ENCODE measurements at places on chromosomes 5 and 9.

DNA sequence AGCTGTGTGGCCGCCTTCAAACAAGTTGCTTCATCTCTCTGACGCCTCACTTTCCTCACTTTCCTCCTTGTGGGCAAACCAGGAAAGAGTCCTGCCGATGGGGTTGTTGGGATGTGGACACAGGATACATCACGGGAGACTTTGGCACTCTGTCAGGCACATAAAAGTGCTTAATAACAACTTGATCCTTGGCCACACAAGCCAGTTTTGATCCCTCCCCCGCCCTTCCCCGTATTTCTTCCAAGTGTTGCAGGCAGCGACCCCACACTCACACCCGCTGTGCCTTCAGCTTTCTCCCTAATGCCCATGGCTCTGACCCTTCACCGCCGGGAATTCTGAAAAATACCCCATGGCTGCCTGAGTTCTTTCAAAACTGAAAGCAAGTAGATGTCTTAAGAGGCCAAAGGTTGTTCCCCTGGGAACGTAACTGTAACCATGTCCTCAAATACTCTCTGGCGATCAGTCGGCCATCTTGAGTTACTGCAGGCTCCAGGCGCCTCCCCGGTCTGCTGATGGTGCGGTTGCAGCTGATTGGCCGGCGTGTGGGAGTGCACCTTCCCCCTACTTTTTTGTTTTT, 59.8 kb downstream of the ARHGEF37 start:
- DNase-seq, result no peak

DNA sequence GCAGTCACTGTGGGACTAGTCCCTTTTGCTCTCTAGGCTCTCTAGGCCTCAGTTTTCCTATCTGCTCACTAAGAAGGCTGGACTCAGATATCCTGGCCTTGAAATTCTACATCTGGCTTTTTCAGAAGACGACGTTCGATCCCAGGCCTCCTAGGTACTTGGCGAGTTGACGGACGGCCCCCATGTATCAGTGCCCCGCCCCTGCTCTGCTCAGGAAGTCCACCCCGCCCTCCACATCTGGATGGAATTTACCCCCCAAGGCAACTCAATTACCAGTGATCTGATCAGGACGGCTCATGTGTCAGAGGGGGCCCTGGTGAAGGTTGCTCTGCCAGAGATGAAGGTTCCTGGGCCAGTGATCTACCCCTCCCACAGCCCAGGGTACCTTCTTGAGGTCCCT, 44.1 kb upstream of the SYNPO start:
- no peak for DNase-seq

GRCh38 chr5:133924221-133924920, 44.1 kb downstream of the C5orf15 start:
- no peak for DNase-seq

DNA sequence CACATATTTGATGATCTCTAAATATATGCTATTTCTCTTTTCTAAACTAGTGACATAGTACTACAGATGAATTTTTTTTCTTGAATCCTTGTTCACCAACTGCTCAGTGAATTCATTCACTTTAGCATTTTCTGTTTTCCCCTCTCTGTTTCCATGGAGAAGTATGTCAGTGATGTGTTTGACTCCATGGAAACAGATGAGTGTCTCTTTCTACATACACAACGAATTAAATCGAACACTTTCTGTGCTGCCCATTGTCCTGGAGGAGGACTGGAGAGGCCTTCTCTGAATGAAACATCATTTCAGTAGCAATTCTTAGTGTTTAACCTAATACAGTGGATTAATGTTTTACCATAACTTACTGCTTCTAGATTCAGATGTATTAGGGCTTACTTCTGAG, 9.5 kb downstream of the INVS start:
- DNase-seq, result no peak

- no peak for DNase-seq
Observed at GRCh38 chr5:133385346-133385745, 227.0 kb downstream of the FSTL4 start.

DNA sequence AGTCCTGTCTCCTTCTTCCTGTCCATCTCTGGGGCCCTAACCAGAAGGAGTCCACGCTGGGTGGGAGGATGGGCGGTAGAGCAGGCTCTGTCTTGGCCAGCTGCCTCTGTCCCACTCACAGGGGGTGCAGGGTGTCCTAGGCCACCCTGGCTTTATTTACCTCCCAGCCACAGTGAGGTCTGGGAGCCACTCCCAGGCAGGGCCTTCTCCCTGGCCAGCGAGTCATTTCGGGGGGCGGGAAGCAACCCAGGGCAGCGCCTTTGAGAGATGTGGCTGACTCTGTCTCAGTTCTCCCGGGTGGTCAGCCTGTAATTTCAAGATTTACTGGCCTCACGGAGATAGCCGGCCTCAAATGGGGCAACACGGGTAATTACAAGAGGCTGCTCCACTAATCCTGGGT, 67.4 kb upstream of the PTCH1 start:
- no peak for DNase-seq

GRCh38 chr9:89684912-89685636, 80.3 kb downstream of the GADD45G start:
- DNase-seq, result no peak

DNA sequence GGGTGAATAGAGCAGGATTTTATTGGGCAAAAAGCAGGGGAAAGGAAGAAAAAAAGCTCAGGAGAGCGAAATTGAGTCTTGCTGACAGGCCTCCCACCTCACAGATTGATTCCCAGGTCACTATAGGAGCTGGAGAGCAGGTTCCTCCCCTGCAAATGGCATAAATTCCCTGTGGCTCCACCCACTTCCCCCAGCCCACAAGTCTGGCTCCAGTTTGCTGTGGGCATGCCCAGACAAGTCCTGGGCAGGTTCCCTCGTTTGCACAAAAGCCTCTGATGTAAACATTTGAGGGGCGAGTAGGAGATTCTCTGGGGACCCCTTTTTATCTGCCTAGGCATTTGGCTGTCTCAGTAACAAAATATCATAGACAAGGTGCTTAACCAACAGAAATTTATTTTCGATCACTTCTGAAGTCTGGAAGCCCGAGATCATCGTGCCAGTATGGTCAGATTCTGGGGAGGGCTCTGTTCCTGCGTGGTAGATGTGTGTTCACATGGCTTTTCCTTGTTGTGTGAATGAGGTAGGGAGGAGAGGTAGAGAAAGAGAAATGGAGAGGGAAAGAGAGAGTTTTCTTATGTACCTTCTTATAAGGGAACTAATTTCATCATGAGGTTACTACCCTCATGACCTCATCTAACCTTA, 614.5 kb downstream of the MAT2B start:
- DNase-seq, result no peak

- DNase-seq, result no peak
Observed at GRCh38 chr9:5853617-5854016, 20.7 kb upstream of the ERMP1 start.

GRCh38 chr9:112048924-112049691, 126.0 kb downstream of the SUSD1 start:
- no peak for DNase-seq

DNA sequence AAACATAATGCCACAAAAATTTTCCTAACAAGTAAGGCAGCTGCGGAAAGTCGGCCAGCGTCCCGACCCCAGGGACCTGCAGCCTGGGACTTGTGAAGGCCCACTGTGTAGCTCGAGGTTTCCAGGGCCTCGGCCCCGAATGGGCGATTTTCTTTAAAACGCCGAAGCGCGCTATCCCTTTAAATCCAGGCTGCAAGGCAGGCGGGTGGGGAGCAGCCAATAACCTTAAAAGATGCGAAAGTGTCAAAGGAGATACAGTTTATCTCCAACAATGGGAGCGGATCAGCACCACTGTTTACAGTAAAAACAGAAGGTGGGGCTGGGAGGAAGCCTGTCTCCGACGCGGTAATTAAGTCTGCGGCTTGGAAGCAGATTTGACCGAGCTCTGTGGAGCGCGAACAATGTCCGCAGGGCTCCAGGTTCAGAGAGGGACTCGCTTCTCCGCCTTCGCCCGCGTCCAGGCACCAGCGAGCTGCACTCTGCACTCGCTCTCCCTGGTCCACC, 1.7 kb upstream of the ZSWIM6 start:
- DNase-seq, result no peak
